Esophagus mucosa (tissue), 1 donor: ENCODE measurements at places on chromosomes 6 and 20. TPM values are rescaled to one million over a fixed set of nuclear protein-coding genes. Genes with fewer than 3 reads are reported as not detected.

The TREML2 gene
- 0.04 TPM for total RNA-seq

The CCN5 gene
- total RNA-seq: 1.9 TPM

The AHI1 gene
- total RNA-seq: 7.4 TPM

The WDR46 gene
- 31.5 TPM for total RNA-seq

The TMEM200A gene
- total RNA-seq: 0.16 TPM

GRCh38 chr6:166936079-166936787, 20.1 kb downstream of the RNASET2 start:
- no peak for ATAC-seq

- ATAC-seq: no peak
Observed at GRCh38 chr6:95203153-95203754, 374.1 kb upstream of the MANEA start.

GRCh38 chr6:133809406-133809805, 79.5 kb upstream of the TCF21 start:
- no peak for ATAC-seq
